ENCODE measurements at places on chromosomes 7 and 10.

GRCh38 chr7:44772867-44773266, 23.6 kb upstream of the PPIA start:
- DNase-seq: no peak

DNA sequence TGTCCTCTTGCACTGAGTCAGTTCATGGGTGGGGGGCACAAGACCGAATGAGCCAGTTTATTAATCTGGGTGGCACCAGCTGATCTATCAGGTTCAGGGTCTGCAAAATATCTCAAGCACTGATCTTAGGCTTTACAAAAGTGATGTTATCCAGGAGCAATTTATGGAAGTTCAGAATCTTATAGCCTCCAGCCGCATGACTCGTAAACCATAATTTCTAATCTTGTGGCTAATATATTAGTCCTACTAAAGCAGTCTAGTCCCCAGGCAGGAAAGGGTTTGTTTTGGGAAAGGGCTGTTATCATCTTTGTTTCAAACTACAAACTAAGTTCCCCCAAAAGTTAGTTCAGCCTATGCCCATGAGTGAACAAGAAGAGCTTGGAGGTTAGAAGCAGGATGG, 33.9 kb downstream of the AKR1C8 start:
- no peak for DNase-seq

DNA sequence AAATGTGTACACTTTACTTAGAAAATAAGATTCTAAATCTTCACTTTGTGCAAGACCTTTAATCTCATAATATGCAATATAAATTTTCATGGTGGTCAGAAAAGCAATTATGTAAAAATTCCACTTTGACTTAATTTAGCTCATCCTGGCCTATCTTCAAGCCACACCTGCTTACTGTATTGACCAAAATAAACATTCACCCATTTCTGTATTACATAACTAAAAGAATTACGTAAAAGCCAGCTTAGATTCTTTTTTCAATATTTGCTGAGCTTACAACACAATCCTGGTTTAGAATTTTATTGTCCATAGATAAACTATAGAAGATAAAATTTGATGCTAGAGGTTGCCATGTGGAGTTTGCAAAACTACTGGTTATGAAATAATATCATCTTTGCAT, 172.9 kb upstream of the GRM3 start:
- no peak for DNase-seq

DNA sequence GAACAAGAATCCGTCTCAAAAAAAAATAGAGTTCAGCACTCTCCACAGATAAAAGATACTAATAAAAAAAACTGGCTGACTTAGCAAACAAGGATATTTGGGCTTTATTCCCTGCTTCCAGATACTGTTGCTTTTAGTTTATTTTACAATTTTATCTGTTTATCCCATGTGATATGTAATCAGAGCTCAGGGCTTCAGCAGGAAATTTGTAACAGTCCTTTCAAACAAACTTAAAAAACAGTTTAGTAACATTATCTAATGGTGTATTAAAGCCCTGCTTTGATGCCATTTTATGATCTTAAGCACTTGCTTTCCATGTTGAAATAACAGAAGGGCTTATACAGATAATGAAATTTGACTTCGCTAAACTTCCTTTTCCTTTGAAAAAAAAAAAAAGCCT, 28.1 kb downstream of the DCLRE1A start:
- no peak for DNase-seq

DNA sequence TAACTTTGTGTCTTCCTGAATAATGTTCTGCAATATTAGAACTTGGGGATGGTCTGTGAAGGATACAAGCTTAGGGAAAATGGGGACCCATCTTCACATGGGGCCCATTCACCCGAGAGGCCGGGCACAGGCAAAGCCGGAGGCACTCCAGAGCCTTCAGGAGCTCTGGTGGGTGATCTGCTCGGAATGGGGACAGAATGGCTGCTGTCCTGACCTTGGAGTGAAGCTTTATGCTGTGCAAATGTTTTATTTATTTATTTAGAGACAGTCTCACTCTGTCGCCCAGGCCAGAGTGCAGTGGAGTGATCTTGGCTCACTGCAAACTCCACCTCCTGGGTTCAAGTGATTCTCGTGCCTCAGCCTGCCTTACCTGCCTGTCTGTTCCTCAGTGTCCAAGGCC, 55.4 kb downstream of the DYNC2I1 start:
- DNase-seq: no peak

- no peak for DNase-seq
Observed at GRCh38 chr10:133377025-133377817, 1.8 kb upstream of the PAOX start.

DNA sequence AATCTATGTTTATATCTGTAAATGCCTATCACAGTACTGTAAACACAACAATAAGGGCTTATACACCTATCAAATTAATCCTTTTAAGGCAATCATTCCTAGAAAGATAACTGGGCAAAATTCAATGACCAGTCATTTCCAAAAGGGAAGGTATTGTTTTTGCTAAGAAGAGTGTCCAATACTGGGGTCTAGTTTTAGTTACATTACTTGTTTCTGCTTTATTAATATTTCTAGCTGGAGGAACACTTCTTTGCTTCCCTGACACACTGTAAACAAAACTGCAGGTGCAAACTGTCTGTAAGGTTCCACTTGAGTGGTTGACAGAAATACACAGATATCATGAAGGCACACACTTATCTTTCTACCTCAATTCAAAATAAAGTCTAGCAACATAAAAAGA, 84.2 kb upstream of the FAM133B start:
- no peak for DNase-seq

GRCh38 chr10:93758891-93759410, 1.2 kb downstream of the LGI1 start:
- no peak for DNase-seq

DNA sequence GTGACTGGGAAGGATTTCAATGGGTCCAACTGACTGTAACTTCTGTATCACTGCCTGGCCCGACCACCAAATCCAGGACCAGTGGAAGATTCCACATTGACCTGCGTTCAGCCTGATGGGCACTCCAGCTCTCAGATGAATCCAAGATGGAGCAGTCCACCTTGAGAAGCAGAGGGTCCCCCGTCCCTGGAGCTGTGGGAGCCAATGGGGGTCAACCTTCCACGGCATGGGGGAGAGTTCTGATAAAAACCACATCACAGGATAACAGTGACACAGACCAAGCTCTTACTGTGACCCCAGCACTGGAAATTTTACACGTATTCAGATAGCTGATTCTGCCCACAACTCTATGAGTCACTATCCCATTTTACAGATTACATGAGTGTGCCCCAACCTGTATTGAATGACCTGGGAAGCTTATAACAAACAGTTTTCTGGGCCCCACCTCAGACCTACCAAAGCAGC, 11.2 kb downstream of the ZCCHC24 start:
- peak; percentile 12 for DNase-seq

Data from ovary (tissue), 10 donors.